ENCODE measurements at places on chromosomes 6 and 20. TPM values are rescaled to one million over a fixed set of nuclear protein-coding genes. Genes with fewer than 3 reads are reported as not detected.

The MTG2 gene
- 25.7 TPM for total RNA-seq

The ANKEF1 gene
- 1.9 TPM for total RNA-seq

The SASH1 gene
- 26.1 TPM for total RNA-seq

The NR2E1 gene
- not detected for total RNA-seq

The SLC35D3 gene
- not detected for total RNA-seq
